Suprapubic skin (tissue), 4 donors: ENCODE measurements at places on chromosomes 13 and 19. TPM values are rescaled to one million over a fixed set of nuclear protein-coding genes. Genes with fewer than 3 reads are reported as not detected.

The OR10H4 gene
- total RNA-seq, result not detected

The EFNB2 gene
- total RNA-seq, result 28.6 TPM

The ZNF793 gene
- total RNA-seq, result 9.2 TPM

The SLC10A2 gene
- 0.16 TPM for total RNA-seq

The KIR3DL3 gene
- total RNA-seq, result not detected

The OR7A17 gene
- total RNA-seq, result not detected

The CFAP97D2 gene
- total RNA-seq, result not detected

GRCh38 chr19:1521636-1522035 is 2.2 kb upstream of the PLK5 start:
- peaks cover 52% of the 10 kb centered on the region for H3K27me3 ChIP-seq
- H3K4me3 ChIP-seq, result no peak overlapping the region
- no peak overlapping the region for H3K27ac ChIP-seq

GRCh38 chr19:3977242-3978143 is 6.6 kb upstream of the DAPK3 start:
- H3K27me3 ChIP-seq, result no peaks in the 10 kb centered on the region
- DNase-seq, result no peak
- H3K4me1 ChIP-seq, result peaks cover 11% of the 10 kb centered on the region
- H3K36me3 ChIP-seq, result peaks cover 74% of the 10 kb centered on the region
- no peak overlapping the region for H3K27ac ChIP-seq
- no peak overlapping the region for H3K4me3 ChIP-seq

DNA sequence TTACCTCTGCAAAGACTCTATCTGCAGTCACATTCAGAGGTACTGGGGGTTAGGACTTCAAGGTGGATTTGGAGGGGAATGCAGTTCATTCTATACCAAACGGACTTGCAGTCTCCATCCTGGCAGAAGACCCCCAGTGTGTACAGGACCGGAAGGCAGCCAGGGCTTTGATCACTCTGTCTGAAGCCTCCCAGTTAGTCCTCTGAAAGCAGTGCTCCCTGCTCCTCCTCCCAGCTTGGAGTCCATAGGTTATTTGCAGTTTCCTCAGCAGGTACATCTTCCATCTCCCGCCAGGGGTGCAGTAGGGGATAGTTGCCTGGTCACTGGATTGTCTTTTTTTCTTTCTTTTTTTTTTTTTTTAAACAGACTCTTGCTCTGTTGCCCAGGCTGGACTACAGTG is 78.8 kb upstream of the KCTD15 start:
- H3K27ac ChIP-seq, result no peak overlapping the region
- no peaks in the 10 kb centered on the region for H3K4me1 ChIP-seq
- no peak for DNase-seq

DNA sequence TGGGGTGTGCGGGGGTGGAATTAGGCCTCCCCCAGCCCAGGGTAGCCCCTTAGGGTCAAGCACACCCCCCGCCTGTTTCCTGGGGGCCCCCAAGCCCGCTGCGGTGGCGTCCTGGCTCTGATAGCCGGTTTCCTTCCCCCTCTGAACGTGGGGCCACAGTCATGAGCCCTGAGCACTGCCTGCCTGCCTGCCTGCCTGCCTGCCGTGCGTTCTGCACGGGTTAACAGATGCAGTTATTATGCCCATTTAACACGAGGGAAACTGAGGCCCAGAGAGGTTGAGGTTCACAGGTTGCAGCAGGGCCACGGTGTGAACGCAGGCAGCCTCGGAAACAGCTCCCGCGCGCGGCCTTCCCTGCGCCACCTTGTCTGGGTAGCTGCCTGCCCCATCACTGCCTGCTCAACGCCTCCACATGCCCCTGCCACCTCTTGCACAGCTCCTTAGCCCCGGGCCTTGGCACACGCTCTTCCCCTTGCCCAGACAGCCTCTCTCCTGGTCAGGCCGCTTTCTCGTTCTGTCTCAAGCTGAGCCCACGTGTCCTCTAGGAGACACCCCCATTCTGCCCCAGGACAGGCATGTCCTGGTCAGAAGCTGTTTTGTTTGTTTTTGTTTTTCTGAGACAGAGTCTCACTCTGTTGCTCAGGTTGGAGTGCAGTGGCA is 1.2 kb upstream of the GAMT start:
- DNase-seq, result no peak
- no peaks in the 10 kb centered on the region for H3K27me3 ChIP-seq
- H3K4me3 ChIP-seq, result no peak overlapping the region
- H3K36me3 ChIP-seq, result no peaks in the 10 kb centered on the region
- peaks cover 53% of the 10 kb centered on the region for H3K4me1 ChIP-seq
- H3K27ac ChIP-seq, result peak overlapping the region; percentile 28

- H3K27ac ChIP-seq, result no peak overlapping the region
- no peak overlapping the region for H3K4me3 ChIP-seq
- H3K36me3 ChIP-seq, result peaks cover 21% of the 10 kb centered on the region
- H3K4me1 ChIP-seq, result peaks cover 17% of the 10 kb centered on the region
Measured at GRCh38 chr19:7994928-7995809, 10.3 kb downstream of the ELAVL1 start.

- peak; percentile 82 for DNase-seq
- H3K36me3 ChIP-seq, result no peaks in the 10 kb centered on the region
- no peaks in the 10 kb centered on the region for H3K27me3 ChIP-seq
- peak overlapping the region; percentile 97 for H3K27ac ChIP-seq
- peaks cover 69% of the 10 kb centered on the region for H3K4me1 ChIP-seq
Measured at GRCh38 chr13:114063545-114064449, 68.6 kb downstream of the RASA3 start.

- no peak for DNase-seq
- H3K4me1 ChIP-seq, result peaks cover 45% of the 10 kb centered on the region
- H3K36me3 ChIP-seq, result no peaks in the 10 kb centered on the region
Measured at GRCh38 chr19:46631481-46631880, 4.5 kb downstream of the GNG8 start.

DNA sequence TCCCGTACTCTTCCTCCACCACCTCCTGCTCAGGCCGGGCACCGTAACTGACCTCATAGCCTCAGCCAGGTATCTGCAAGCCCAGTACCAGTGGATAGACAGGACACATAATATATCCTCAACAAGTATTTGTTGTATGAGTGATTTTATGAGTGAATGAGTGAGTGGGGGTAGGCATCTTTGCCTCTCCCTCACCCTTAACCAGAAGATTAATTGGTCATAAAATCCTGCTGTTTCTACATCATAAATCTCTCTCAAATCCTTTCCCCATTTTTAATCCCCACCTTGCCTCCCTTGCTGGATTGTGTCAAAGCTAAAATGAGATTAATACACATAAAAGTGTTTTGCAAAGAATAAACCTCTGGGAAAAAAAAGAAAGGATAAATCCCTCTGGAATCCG is 44.4 kb upstream of the HMGB1 start:
- DNase-seq, result no peak
- no peaks in the 10 kb centered on the region for H3K27me3 ChIP-seq
- H3K27ac ChIP-seq, result no peak overlapping the region
- no peak overlapping the region for H3K4me3 ChIP-seq
- no peaks in the 10 kb centered on the region for H3K36me3 ChIP-seq
- H3K4me1 ChIP-seq, result no peaks in the 10 kb centered on the region

GRCh38 chr19:52492994-52493470 is 34.4 kb upstream of the ZNF808 start:
- no peaks in the 10 kb centered on the region for H3K4me1 ChIP-seq
- H3K27ac ChIP-seq, result no peak overlapping the region
- H3K36me3 ChIP-seq, result no peaks in the 10 kb centered on the region
- no peak overlapping the region for H3K4me3 ChIP-seq
- H3K27me3 ChIP-seq, result no peaks in the 10 kb centered on the region

DNA sequence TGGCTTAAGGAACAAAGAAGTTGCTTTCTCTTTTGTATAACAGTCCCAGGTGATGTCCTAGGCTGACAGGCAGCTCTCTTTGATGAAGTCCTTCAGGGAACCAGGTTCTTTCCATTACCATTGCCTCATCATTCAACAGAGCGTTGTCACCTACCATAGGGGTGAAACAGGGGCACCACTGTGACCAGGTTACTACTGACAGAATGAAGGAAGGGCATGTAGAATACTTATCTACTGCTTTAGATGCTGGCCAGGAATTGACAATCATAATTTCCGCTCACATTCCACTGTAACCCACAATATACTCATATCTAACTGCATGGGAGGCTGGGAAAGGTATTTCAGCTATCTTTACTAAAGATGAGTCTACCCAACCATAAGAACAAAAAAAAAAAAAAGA is 148.0 kb upstream of the FNDC3A start:
- H3K27ac ChIP-seq, result no peak overlapping the region
- no peak for DNase-seq
- no peak overlapping the region for H3K4me3 ChIP-seq

DNA sequence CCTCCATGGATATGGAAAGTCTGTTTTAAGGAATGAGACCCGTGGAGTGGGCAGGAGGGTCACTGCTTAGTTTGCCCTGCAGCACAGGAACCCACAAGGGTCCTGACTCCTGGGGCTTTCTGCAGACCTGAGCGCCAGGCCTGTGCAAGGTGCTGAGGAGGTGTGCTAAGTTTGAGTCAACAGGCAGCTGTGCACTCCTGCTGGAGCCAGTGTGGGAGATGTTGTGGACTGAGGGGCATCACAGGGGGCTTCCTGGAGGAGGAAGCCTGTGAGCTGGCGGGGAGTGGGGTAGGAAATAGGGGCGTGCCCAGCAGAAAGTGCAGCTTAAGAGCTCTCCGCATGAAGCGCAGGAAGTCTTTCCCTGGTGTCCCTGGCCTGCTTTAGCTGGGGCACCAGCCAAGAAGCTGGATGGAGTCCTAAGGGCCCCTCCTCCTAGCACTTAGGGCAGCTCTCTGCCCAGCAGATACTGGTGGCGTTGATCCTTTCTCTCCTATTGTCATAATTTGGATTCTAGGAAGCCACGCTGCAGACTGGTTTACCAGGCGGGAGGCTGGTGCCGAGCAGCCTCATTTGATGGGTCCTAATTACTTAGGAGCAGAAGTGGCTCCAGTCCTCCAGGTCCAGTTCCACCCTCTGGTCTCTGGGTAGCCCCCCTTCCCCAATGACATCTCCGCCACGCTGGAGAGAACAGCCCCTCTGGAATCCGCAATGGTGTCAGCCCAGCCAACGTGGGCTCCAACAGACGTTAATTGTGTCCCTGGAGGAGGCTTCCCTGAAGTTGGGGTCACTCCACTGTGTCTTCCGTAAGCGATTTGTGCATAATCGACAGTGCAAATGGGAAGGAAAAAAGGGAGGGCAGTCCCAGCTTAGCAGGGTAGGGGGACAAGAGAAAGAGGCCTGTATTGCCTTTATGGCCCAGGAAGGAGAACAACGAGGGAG is 309.2 kb downstream of the ZNF536 start:
- peaks cover 27% of the 10 kb centered on the region for H3K27me3 ChIP-seq
- no peak for DNase-seq
- H3K4me1 ChIP-seq, result peaks cover 6% of the 10 kb centered on the region
- no peaks in the 10 kb centered on the region for H3K36me3 ChIP-seq

- DNase-seq, result no peak
- no peaks in the 10 kb centered on the region for H3K36me3 ChIP-seq
- no peak overlapping the region for H3K27ac ChIP-seq
- H3K4me1 ChIP-seq, result no peaks in the 10 kb centered on the region
- H3K27me3 ChIP-seq, result no peaks in the 10 kb centered on the region
Measured at GRCh38 chr13:101325423-101325822, 90.9 kb downstream of the NALCN start.

DNA sequence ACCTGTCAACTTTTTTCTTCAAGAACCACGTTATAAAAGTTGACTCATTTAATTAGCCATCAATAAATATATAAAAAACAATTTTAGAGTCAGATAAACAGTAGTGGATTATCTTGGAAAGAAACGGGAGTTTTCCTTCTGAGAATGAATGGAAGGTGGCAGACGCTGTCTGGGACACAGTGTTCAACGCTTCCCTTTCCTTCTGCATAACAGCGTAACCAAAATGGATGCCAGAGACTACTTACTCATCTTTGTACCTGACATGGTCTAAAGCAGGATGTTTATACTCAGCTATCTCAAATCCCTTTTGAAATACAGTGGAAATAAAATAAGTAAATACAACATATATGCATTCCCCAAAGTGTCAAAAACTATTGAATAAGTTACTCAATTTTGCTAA is 195.2 kb downstream of the LHFPL6 start:
- no peaks in the 10 kb centered on the region for H3K27me3 ChIP-seq
- peaks cover 18% of the 10 kb centered on the region for H3K4me1 ChIP-seq

- DNase-seq, result peak; percentile 62
- H3K27me3 ChIP-seq, result peaks cover 10% of the 10 kb centered on the region
Measured at GRCh38 chr13:111947026-111947810, 119.7 kb upstream of the SOX1 start.

DNA sequence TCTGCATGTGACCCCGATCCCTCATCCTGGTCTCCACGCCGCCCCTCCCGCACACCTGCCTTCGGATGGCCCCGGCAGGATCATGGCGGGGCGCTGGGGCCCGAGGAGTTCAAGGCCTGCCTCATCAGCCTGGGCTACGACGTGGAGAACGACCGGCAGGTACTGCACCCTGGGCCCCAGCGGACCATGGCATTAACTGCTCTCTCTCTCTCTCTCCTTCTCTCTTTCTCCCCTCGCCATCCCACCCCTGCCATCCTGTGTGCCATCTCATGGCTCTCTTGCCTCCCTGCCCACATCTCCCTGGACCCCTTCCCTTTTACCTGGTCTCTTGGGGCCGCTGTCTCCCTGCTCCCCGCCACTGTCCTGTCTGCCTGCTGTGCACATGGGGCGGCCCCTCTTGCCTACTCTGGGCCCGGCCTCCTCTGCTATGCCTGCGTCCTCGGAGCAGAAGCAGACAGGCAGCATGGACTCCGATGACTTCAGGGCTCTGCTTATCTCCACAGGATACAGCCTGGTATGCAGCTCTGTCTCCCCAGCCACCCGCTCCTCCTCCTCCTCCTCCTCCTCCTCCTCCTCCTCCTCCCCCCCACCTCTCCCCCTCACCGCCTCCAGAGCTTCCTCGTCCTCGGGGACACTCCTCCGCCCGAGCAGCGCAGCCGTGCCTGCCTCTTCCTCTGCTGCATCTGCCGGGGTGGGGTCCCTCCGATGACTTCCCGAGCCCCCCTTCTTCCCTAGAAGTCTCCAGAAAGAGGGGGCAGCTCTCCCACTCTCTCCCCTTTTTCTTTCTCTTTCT is 16.2 kb downstream of the CAPN12 start:
- no peak overlapping the region for H3K27ac ChIP-seq
- peaks cover 75% of the 10 kb centered on the region for H3K36me3 ChIP-seq
- no peak for DNase-seq
- no peak overlapping the region for H3K4me3 ChIP-seq
- peaks cover 21% of the 10 kb centered on the region for H3K4me1 ChIP-seq

- no peak for DNase-seq
- H3K36me3 ChIP-seq, result no peaks in the 10 kb centered on the region
- H3K4me1 ChIP-seq, result no peaks in the 10 kb centered on the region
- H3K4me3 ChIP-seq, result no peak overlapping the region
Measured at GRCh38 chr13:102197193-102197592, 204.7 kb downstream of the FGF14 start.

- peaks cover 3% of the 10 kb centered on the region for H3K36me3 ChIP-seq
- peak overlapping the region; percentile 88 for H3K27ac ChIP-seq
- peak overlapping the region; percentile 96 for H3K4me3 ChIP-seq
- H3K27me3 ChIP-seq, result no peaks in the 10 kb centered on the region
- H3K4me1 ChIP-seq, result peaks cover 53% of the 10 kb centered on the region
- DNase-seq, result peak; percentile 82
Measured at GRCh38 chr19:55258476-55258827, 365 bp downstream of the PPP6R1 start.
